ENCODE measurements at places on chromosomes 16 and 17.

GRCh38 chr16:76653390-76654026, 376.3 kb downstream of the CNTNAP4 start:
- DNase-seq, result no peak

DNA sequence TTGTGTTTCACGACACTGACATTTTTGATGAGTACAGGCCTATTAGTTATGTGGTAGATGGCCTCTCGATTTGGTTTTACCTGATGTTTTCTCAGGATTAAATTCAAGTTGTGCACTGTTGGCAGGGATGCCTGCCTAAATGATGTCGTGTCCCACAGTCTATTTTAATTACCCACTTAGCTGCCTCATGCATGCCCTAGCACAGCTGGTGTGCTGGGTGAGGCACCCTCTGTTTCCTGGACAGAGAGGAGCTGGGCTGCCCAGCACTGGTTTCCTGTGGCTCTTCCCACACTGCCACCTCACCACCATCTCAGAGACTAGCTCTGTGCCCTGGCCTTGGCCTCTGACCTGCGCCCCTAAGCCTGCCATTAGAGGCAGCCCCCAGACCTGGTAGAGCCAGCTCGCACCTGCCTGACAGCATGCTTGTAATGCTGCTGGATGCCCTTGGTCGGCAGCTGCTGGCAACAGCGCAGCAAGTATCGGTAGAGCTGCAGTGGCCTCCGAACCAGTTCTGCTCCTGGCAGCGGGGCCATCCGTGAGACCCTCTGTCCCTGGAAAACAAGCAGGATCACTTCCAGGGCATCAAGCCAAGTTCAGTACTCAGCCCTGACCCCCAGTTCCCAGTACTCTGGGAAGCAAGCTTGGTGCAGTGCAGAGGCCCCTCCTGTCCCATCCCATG, 10.9 kb downstream of the LYRM9 start:
- DNase-seq, result no peak

GRCh38 chr16:89147085-89147817, 24.3 kb upstream of the CDH15 start:
- no peak for DNase-seq

GRCh38 chr16:11407047-11407982, 62.1 kb downstream of the RMI2 start:
- no peak for DNase-seq

DNA sequence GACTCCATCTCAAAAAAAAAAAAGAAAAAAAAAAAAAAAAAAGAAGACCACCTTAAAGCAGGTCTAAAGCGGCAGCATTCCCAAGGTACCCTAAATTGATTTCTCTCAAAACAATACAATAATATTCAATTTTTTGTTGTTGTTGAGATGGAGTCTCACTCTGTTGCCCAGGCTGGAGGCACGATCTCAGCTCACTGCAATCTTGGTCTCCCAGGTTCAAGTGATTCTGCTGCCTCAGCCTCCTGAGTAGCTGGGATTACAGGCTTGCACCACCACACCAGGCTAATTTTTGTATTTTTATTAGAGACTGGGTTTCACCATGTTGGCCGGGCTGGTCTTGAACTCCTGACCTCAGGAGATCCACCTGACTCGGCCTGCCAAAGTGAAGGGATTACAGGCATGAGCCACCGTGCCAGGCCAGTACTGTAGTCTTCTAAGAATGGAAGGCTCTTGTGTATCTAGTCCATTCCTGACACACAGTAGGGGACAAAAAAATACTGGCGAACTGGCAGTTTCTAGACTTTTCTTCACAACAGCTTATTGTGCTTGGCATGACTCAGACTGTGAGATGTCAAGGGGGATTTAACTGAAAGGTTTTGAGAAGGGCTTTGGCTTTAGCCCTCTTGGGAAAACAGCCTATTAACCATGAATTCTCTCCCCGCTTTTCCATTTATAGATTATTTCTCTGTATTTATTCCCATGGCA, 17.3 kb downstream of the CDR2 start:
- no peak for DNase-seq
